ENCODE measurements at places on chromosomes 3 and 15.

DNA sequence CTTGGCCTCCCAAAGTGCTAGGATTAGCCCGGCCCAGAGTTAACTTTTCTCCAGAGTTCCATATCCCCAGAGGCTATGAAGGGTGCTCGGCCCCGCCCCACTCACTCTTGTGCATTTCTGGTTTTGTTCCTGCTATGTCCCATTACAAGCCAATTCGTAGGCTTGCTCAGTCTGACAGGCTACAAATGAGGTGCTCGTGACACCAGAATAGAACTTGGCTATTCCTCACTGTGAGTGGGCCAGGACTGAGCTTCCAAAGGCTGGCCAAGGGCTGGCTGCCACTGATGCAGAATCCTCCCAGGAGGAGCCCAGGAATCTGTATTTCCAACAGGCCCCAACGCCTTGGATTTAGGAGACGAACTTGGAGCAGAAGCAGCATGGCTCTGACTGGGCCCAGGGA is 282.7 kb upstream of the C2CD4B start:
- DNase-seq = no peak

GRCh38 chr3:74611206-74611605 is 3.3 kb downstream of the CNTN3 start:
- DNase-seq = no peak

DNA sequence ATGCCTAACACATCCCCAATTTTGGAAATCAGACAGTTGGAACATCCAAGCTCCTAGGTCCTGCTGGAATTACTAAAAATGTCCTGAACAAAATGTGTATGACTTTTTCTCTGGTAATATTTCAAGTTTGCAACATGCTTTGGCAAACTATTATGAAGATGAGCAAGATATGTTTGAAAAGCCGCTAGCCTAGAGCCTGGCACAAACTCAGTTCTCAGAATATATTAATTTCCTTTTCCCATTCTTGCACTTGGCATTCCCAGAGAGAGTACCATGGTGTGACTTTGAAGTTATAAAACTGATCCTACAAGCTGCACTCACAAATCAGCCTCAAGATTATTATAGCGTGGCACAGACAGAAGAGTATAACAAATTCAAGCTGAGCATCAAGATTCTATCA is 1031.1 kb downstream of the NTRK3 start:
- DNase-seq = no peak

GRCh38 chr3:40843208-40843624 is 318.5 kb downstream of the ZNF621 start:
- DNase-seq = no peak

DNA sequence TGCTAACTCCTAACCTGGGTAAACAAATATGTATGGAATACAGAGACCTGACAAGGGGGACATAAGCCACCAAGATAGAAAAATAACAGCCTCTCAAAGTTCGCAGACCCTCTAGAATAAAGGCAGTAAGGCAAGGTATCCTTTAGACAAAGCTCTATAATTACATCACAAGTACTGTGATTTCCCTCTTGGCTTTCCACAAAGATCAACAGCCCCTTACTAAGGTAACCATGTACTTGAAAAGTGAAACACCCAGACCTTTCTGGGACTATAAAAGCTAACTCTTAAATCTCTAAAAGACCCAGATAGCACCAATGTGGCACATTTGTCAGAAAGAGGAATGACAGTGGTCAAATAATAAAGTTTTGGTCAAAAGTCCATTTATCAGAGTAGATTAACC is 51.9 kb downstream of the TBL1XR1 start:
- DNase-seq = no peak

DNA sequence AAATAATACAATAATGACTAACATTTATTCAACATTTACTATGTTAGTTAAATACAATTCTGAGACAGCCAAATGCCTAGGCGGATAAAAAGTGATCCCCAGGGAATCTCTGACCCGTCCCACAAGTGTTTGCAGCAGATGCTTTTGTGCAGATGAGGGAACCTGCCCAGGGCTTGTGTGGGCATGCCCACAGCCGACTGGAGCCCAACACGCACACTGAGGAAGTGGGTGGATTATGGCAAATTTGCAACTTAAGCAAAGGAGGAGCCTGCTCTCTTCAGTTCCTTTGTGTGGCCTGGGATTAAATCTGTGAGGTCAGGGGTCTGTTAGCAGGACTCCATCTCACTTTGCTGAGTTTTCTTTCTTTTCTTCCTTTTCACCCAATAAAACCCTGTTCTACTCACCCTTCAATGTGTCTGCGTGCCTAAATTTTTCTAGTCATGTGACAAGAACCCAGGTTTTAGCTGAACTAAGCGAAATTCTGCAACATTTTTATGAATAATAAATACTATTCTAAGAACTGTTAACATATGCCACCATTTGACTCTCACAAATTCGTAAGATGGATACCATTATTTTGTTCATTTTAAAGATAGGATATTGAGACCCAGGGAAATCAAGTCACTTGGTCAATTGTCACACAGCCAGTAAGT is 13.9 kb upstream of the RTP1 start:
- DNase-seq = no peak

- no peak for DNase-seq
Measured at GRCh38 chr3:9244495-9245183, 4.8 kb downstream of the SRGAP3 start.

DNA sequence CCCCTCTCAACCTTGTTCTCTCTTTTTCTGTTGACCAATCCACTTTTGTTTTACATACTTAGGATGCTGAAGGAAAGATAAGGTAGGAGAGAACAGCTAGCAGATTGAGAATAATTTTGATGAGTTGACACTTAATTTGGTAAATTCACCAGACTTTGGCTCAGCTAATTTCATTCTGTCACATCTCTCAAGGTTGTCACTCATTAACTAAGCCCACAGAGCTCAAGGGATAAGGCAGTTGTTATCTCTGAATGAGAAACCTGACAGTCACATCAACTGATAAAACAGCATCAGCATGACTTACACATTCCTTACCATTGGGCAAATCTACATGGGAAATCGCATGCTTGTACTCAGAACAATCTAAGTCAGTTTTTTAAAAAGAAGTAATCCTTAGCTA is 591.4 kb downstream of the NLGN1 start:
- no peak for DNase-seq

DNA sequence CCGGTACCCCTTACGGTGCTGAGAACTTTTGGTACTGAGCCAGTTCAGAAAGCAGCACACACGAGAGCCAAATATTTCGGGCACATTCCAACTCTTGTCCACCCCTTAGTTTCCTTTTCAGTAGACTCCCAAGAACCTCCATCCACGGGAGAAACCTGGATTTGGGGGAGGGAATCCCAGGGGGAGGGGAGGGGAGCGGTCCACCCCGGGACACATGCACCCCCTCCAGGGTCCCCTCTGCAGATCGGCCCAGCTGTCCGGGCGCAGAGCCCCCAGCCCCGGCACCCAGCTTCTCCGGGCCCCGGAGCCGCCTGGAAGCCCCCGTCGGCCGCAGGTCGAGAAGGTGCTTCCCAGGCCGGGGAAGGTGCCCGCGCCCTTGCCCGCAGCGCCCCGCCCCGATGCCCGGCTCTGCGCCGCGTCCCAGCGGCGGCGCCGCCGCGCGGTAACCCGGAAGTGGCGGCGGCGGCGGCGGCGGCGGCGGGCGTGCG is 455 bp upstream of the ABHD17C start:
- no peak for DNase-seq

- no peak for DNase-seq
Measured at GRCh38 chr3:120349855-120350125, 636 bp upstream of the LRRC58 start.

GRCh38 chr3:182389071-182389815 is 404.1 kb upstream of the ATP11B start:
- no peak for DNase-seq

GRCh38 chr15:71485094-71485693 is 325.2 kb upstream of the NR2E3 start:
- no peak for DNase-seq

DNA sequence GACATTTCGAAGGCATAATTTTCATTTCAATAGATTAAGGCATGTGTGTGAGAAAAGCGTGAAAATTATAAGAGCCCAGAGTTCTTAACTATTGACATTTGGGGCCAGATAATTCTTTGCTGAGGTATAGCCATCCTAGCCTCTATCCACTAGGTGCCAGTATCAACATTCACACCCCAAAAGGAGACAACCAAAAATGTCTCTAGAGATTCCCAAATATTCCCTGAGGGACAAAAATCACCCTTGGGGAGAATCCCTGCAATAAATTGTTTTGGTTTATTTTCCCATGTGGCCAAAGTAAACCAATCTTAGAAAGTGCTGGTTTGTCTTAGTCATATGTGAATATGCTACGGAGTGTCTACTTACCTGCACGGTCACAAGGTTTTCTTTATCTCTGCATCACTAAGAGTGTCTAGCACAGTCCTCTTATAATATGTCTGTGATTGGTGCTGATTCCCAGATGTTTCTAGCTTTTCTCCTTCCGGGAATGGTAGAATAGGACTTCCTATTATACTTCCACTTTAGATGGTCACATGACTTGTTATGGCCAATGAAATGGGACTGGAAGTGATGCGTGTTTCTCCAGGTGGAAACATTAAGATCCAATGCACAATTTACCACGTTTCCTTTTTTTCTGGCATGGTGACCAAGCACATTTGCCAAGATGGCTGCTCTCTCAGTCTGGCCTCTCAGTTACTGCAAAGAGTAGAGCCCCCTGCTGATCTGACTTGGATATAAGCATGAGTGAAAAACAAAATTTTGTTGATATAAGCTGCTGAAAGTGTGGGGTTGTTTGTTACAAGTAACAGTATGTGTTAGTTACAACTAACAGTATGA is 8.0 kb upstream of the KBTBD8 start:
- DNase-seq = no peak

DNA sequence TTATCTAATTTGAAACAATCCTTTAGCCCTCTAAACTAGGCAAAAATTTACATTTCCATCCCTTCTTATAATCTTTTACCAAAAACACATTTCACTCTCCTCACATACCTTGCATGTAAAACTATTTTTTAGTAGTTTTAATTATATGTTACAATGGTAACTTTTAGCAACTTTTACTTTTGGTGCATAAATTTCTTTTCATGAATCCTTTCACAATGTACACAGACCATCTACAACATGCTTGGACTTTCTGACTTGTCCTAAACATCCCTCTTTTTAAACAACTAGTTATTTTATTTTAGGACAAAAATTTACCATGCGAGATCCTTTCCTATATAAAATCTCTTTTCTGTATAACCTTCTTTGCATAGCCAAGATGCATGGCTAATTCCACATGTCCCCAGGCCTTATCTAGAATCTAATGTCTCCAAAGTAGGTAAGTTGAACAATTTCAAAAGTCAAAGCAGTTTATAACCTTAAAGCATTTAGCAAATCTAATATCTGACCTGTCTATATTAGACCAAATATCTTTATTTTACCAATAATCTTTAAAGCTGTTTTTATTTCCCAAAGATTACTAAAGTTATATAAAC is 14.4 kb upstream of the ALDH1L1 start:
- DNase-seq = no peak

Measured in stimulated activated CD4-positive, alpha-beta T cell treated with anti-CD3 and anti-CD28 coated beads, Interleukin-2, amount 100 ng/mL, for 48 hours (primary cell).